ENCODE measurements at places on chromosomes 12 and 14. TPM values are rescaled to one million over a fixed set of nuclear protein-coding genes. Genes with fewer than 3 reads are reported as not detected.

Gene CLEC14A
- total RNA-seq: not detected

DNA sequence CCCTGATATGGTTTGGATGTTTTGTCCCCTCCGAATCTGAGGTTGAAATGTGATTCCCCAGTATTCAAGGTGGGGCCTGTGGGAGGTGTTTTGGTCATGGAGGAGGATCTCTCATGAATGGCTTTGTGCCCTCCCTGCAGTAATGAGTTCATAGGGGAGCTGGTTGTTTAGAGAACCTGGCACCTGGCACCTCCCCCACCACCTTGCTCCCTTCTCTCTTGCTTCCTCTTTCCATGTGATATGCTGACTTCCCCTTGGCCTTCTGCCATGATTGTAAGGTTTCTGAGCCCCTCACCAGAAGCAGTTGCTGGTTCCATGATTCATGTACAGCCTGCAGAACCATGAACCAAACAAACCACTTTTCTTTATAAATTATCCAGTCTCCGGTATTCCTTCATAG, 32.6 kb downstream of the CD163L1 start:
- no peak for DNase-seq

DNA sequence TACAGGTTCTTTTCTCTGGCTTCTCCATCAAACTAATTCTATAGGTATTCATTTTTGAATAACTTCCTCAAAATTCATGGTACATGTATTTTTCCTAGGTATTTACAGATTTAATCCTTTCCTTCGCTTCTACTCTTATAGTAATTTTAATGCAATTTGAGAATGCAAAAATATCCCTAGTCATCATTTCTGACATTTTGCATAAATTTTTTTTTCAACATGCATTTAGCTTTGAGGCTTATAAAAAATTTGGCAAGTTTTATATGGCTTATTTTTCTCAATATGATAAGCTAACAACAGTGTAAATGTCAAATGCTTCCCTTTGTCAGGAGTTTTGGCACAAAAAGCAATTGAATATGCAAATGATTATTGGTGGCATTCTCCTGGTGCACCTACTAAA, 872.6 kb downstream of the FLRT2 start:
- DNase-seq: no peak

DNA sequence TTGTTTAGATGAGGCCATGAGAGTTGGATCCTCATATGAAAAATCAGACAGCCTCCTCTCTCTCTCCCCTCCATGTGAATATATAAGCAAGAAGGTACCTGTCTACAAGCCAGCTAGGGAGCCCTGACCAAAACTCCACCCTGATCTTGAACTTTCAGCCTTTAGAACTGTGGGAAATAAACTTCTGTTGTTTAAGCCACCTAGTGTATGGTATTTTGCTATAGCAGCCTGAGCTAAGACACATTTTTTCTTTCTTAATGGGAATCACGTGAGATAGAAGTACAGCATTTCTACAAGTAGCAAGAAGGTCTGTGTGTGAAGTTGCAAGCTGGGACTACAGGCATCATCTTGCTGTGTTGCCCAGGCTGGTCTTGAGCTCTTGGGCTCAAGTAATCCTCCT, 16.3 kb upstream of the ABHD12B start:
- no peak for DNase-seq

Measured in natural killer cell (primary cell).